ENCODE measurements at places on chromosomes 13 and 19. TPM values are rescaled to one million over a fixed set of nuclear protein-coding genes. Genes with fewer than 3 reads are reported as not detected.

Gene LGI4
- 7.9 TPM for total RNA-seq

DNA sequence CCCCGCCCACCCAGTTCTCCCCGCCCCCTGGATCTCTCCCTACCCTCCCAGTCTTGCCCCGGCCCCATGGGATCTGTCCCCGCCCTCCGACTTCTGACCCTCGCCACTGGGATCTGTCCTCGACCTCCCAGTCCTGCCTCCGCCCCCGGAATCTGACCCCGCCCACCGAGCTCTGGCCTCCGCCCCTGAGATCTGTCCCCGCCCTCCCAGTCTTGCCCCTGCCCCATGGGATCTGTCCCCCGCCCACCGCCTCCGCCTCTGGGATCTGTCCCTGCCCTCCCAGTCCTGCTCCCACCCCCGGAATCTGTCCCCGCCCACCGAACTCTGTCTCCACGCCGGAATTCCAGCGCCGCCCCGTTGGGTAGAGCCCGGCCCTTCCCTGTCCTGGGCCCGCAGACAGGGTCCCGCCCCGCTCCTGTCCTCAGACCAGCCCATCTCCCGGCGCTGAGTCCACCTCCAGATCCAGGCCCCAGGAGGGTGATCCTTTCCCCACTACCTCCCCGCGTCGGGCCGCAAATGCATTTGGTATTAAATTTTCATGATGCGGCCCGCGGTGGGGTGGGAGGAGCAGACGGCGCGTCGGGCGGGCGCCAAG is 1.5 kb upstream of the SLC17A7 start:
- H3K27me3 ChIP-seq = no peaks in the 10 kb centered on the region
- H3K4me3 ChIP-seq = peak overlapping the region; percentile 42
- no peaks in the 10 kb centered on the region for H3K36me3 ChIP-seq
- peaks cover 11% of the 10 kb centered on the region for H3K4me1 ChIP-seq

- no peaks in the 10 kb centered on the region for H3K27me3 ChIP-seq
- H3K4me3 ChIP-seq = no peak overlapping the region
- H3K27ac ChIP-seq = no peak overlapping the region
- no peak for DNase-seq
Measured at GRCh38 chr13:98219685-98220084, 42.6 kb upstream of the RNF113B start.

GRCh38 chr13:84430015-84430414 is 547.7 kb upstream of the SLITRK1 start:
- H3K36me3 ChIP-seq = no peaks in the 10 kb centered on the region
- H3K27ac ChIP-seq = no peak overlapping the region
- no peaks in the 10 kb centered on the region for H3K4me1 ChIP-seq
- no peak overlapping the region for H3K4me3 ChIP-seq
- DNase-seq = no peak

GRCh38 chr19:10139952-10140351 is 20.3 kb upstream of the EIF3G start:
- no peaks in the 10 kb centered on the region for H3K27me3 ChIP-seq
- no peak for DNase-seq

DNA sequence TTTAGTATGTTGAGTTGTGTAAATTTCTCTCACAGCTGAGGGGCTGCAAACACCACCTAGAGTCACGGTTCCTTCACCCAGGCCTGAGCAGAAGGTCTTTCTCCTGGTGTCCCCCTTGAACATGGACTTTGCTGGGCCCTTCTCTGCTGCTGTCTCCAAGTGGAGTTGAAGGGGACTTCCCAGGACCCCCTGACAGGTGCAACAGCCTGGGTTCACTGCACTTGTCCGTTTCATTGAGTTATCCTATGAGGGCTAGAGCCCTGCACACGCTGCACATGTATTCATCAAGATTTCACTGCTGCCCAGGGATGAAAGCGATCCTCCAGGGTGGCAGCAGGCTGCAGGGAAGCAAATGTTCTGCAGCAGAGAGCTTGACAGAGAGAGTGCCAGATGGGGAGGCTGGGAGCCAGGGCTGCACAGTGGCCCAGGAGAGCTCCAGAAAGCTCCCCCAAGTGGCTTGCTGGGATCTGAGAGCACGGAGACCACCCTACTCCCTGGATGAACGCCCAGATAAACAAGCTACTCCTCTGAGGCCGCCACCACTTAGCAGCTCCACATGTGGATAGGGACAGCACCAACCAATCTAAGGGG is 10.3 kb downstream of the TMEM272 start:
- DNase-seq = no peak
- no peak overlapping the region for H3K4me3 ChIP-seq
- H3K27ac ChIP-seq = no peak overlapping the region
- H3K27me3 ChIP-seq = no peaks in the 10 kb centered on the region
